ENCODE measurements at places on chromosomes 12 and 14.

DNA sequence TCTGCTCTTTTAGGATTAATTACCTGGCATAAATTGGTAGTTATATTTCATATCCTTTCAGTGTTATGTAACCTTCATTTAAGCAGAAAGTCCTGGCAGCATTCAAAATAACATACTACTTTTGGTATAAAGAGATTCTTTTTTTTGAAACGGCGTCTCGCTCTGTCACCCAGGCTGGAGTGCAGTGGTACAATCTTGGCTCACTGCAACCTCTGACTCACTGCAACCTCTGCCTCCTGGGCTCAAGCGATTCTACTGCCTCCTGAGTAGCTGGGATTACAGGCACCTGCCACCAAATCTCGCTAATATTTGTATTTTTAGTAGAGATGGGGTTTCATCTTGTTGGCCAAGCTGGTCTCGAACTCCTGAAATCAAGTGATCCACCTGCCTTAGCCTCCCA lies 9.2 kb downstream of the KTN1 start:
- H3K4me1 ChIP-seq = peaks cover 64% of the 10 kb centered on the region
- no peak overlapping the region for H3K4me3 ChIP-seq
- no peak for DNase-seq

- no peaks in the 10 kb centered on the region for H3K4me1 ChIP-seq
- no peak overlapping the region for H3K4me3 ChIP-seq
- peaks cover 7% of the 10 kb centered on the region for H3K27me3 ChIP-seq
Observed at GRCh38 chr14:101498526-101498860, 62.8 kb upstream of the DIO3 start.

DNA sequence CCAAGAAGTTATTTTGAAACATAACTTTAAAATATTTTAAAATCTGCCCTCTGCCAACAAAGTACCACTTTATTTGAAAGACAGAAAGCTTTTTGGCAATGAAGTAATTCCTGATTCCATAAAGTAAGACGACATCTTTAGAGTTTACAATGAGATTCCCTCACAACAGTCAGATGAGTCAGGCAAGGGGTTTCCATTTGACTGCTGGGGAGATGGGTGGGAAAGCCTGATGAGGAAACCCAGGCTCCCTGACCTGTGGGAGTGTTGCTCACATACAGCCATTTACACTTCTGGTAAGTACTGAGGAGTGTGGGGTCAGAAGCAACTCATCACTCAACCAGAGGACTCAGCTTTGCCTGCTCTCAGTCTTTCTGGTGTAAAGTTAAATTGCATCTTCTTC lies 10.2 kb downstream of the KITLG start:
- H3K27me3 ChIP-seq = no peaks in the 10 kb centered on the region
- H3K27ac ChIP-seq = no peak overlapping the region
- H3K36me3 ChIP-seq = no peaks in the 10 kb centered on the region
- H3K4me1 ChIP-seq = no peaks in the 10 kb centered on the region
- no peak overlapping the region for H3K4me3 ChIP-seq

GRCh38 chr12:71282020-71282419 lies 124.2 kb upstream of the TSPAN8 start:
- DNase-seq = no peak
- no peak overlapping the region for H3K27ac ChIP-seq
- no peak overlapping the region for H3K4me3 ChIP-seq
- no peaks in the 10 kb centered on the region for H3K36me3 ChIP-seq
- H3K4me1 ChIP-seq = no peaks in the 10 kb centered on the region

- H3K27me3 ChIP-seq = no peaks in the 10 kb centered on the region
- no peak overlapping the region for H3K4me3 ChIP-seq
- DNase-seq = no peak
- no peaks in the 10 kb centered on the region for H3K36me3 ChIP-seq
Observed at GRCh38 chr12:93461503-93461902, 5.8 kb upstream of the MRPL42 start.

DNA sequence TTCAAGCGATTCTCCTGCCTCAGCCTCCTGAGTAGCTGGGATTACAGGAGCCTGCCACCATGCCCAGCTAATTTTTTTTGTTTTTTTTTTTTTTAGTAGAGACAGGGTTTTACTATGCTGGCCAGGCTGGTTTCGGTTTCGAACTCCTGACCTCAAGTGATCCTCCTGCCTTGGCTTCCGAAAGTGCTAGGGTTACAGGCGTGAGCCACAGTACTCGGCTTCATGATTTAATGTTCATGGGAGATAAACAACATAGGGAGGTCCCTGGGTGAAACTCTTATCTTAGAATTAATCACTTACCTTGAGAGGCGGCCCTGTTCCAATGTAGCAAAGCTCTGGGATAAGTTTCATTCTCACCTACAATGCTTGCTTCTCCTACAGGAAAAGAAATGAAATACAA lies 48.3 kb downstream of the SEL1L start:
- peaks cover 76% of the 10 kb centered on the region for H3K36me3 ChIP-seq
- no peak overlapping the region for H3K4me3 ChIP-seq
- no peak overlapping the region for H3K27ac ChIP-seq

DNA sequence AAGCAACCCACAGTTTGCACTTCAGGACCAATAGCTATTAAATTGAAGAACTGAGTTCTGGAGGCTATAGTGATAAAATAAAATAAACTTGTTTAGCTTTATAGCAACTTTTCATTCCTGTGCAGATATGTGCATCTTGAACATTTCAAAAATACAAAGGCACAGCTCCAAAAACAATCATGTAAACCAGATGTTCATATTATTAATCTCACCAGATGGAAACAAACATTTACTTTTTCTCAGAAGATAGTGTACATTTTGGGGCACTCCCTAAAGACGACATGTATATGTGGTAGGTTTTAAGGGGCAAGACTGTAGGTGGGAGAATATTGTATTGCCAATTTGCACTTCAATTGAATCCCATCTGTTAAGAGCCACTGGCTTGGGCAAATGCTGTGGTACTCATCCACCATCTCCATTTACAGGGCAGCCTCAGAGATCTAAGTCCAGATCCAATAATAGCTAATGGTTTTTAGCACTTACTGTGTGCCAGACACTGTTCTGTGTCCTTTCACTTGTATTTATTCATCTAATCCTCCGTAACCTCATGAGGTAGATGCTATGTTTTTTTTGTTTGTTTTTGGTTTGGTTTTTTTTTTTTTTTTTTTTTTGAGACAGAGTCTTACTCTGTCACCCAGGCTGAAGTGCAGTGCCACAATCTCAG lies 49.1 kb downstream of the PTGER2 start:
- no peak for DNase-seq
- no peak overlapping the region for H3K4me3 ChIP-seq
- H3K4me1 ChIP-seq = no peaks in the 10 kb centered on the region
- peaks cover 1% of the 10 kb centered on the region for H3K27me3 ChIP-seq
- H3K27ac ChIP-seq = no peak overlapping the region

DNA sequence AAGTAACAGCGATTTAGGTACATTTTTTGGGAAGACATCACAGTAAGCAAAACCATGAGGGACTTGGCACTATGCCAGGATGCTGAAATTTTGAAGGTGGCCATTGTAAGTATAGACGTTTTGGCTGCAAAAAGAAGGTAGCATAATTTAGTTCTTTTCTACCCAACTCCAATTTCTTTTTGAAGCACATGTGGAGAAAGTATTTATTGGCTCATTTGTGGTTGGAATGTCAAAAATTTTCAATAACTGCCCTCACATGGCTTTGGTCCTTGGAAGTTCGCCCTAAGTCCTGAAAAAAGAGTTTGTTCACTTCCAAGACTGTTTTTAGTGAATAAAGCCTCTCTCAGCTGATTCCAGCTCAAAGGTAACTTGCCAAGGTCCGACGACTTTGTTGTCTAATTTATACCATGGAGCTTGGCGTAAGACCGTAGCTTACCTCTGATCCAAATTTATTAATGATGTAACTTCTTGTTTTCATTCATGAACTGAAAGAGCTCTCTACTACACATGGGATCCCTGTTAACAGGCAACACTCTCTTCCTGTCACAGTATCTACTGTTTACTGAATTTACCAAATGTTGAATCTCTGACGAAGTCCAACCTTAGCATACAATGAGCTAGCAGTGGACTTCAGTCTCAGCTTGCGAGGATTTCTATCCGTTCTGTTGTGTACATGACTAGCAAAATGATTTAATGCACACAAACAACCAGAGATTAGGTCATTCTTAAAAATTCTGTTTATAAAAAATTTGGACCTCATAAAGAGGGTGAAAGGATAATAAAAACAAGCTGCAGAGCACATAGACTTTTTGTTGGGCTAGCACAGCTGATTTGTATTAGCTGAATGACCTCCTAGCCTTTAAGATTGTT lies 49.0 kb downstream of the MSRB3 start:
- H3K27me3 ChIP-seq = peaks cover 4% of the 10 kb centered on the region
- no peaks in the 10 kb centered on the region for H3K4me1 ChIP-seq

DNA sequence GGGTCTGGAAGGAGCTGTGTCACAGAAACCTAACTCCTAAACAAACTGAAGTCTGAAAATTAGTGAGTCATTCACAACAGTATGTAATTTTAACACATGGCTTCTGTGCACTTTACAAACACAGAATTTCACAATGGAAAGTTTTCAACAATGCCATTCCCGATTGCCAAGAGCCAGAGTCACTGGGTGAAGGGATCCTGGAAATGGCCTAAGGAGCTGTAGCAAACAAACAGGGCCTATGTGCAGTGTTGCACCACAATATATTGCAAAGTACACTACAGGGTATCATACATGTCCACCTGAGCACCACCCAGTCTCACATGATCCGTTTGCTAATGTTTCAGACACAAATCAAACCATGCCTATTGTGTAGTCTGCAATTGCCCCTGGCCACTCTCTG lies 184.7 kb upstream of the OTX2 start:
- H3K27me3 ChIP-seq = peaks cover 2% of the 10 kb centered on the region
- H3K4me3 ChIP-seq = no peak overlapping the region
- no peak for DNase-seq
- H3K27ac ChIP-seq = no peak overlapping the region
- no peaks in the 10 kb centered on the region for H3K4me1 ChIP-seq

- no peak overlapping the region for H3K27ac ChIP-seq
- H3K4me1 ChIP-seq = peaks cover 9% of the 10 kb centered on the region
- H3K4me3 ChIP-seq = no peak overlapping the region
- no peaks in the 10 kb centered on the region for H3K36me3 ChIP-seq
- no peak for DNase-seq
- no peaks in the 10 kb centered on the region for H3K27me3 ChIP-seq
Observed at GRCh38 chr14:34177466-34177865, 226.6 kb upstream of the EGLN3 start.

DNA sequence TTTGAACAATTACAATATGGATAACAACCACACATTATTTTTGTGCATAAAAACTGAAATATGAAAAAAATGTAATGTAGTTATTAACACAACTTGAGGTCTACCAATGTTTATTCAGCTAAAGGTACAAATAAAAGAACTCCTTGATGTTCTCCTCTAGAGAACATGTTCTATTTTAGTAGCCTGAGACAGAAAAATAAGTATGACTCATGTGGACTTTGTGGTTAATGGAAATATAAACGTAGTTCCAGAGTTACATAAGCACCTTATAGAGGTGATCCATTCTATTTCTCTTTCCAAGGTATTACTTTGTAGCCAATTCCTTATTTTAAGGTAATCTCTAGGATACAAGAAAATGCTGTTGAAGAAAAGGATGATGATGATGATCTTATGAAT lies 25.7 kb downstream of the ALKBH1 start:
- H3K36me3 ChIP-seq = peaks cover 48% of the 10 kb centered on the region
- H3K4me3 ChIP-seq = no peak overlapping the region
- H3K4me1 ChIP-seq = no peaks in the 10 kb centered on the region
- DNase-seq = no peak

DNA sequence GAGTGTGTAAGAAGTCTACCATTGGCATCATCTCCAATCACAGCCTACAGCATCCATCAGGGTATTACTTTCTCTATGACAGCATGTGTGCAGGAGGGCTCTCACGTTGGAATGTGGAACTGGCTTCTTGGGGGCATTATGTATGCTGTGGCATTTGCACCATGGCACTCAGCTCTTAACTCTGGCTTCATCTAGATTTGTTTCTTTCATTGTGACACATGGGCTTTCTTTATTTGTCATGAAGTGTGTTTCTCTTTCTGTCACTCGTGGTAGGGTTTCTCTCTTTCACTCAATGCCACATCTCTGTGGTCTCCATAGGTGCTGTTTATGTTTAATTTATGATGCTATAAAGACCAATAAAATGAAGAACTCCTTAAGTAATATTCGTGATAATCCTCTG lies 191.2 kb upstream of the GARIN2 start:
- no peaks in the 10 kb centered on the region for H3K4me1 ChIP-seq
- H3K36me3 ChIP-seq = no peaks in the 10 kb centered on the region
- H3K27ac ChIP-seq = no peak overlapping the region
- no peak overlapping the region for H3K4me3 ChIP-seq
- no peaks in the 10 kb centered on the region for H3K27me3 ChIP-seq

GRCh38 chr12:132071830-132072384 lies 72.2 kb downstream of the DDX51 start:
- no peaks in the 10 kb centered on the region for H3K27me3 ChIP-seq
- peaks cover 48% of the 10 kb centered on the region for H3K36me3 ChIP-seq
- H3K4me1 ChIP-seq = peaks cover 74% of the 10 kb centered on the region

- H3K36me3 ChIP-seq = no peaks in the 10 kb centered on the region
- no peak overlapping the region for H3K27ac ChIP-seq
- H3K4me3 ChIP-seq = no peak overlapping the region
- DNase-seq = no peak
- H3K27me3 ChIP-seq = no peaks in the 10 kb centered on the region
Observed at GRCh38 chr14:30069536-30069935, 141.9 kb upstream of the PRKD1 start.

- H3K4me3 ChIP-seq = no peak overlapping the region
- H3K4me1 ChIP-seq = peaks cover 28% of the 10 kb centered on the region
Observed at GRCh38 chr12:68240975-68241374, 12.4 kb downstream of the IL22 start.

GRCh38 chr12:25992026-25992782 lies 33.7 kb downstream of the RASSF8 start:
- no peaks in the 10 kb centered on the region for H3K4me1 ChIP-seq
- no peaks in the 10 kb centered on the region for H3K36me3 ChIP-seq
- peaks cover 8% of the 10 kb centered on the region for H3K27me3 ChIP-seq
- no peak overlapping the region for H3K27ac ChIP-seq
- no peak for DNase-seq

DNA sequence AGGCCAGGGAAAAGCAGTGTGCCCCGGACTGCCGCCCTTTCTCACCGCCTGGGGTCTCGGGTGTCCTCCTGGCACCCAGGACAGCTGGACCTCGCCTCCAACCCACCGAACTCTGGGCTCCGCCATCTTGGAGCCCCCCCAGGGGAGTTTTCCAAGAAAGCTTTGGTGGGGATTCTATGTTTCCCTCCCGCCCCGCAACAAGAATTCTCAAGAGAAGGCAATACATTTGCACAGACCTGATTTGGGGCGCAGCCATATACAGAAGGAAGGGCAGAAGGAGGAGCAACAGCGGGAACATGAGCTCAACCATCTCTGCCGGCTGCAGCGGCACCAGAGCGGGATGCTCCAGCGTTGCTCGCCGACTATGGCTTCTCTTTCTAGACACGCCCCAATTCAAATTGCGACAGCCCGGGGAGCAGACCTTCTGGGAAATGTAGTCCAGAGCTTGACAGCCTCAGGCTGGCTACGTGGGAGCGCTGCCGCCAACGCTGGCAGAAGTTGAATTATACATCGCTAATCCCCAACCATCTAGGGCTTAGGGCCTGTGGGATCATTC lies at the start of gene RDH11:
RDH11 (minus strand) TSS at position 371 of the 556 bp plus-strand sequence; CDS start at position 310, 61 bp downstream.
- H3K36me3 ChIP-seq = peaks cover 23% of the 10 kb centered on the region
- H3K4me3 ChIP-seq = peak within 1 kb of the TSS; percentile 89
- peaks cover 13% of the 10 kb centered on the region for H3K4me1 ChIP-seq
- DNase-seq = peak; percentile 59
- no peaks in the 10 kb centered on the region for H3K27me3 ChIP-seq

GRCh38 chr14:21077672-21078071 lies 7.6 kb downstream of the ARHGEF40 start:
- no peaks in the 10 kb centered on the region for H3K36me3 ChIP-seq
- no peak overlapping the region for H3K27ac ChIP-seq
- no peak for DNase-seq
- H3K4me1 ChIP-seq = peaks cover 1% of the 10 kb centered on the region
- H3K4me3 ChIP-seq = no peak overlapping the region
